ENCODE measurements at places on chromosomes 3 and 15.

- no peak for DNase-seq
Observed at GRCh38 chr3:156741935-156742334, 67.5 kb downstream of the TIPARP start.

GRCh38 chr15:27324886-27325615 is 354.1 kb downstream of the GABRG3 start:
- no peak for DNase-seq

DNA sequence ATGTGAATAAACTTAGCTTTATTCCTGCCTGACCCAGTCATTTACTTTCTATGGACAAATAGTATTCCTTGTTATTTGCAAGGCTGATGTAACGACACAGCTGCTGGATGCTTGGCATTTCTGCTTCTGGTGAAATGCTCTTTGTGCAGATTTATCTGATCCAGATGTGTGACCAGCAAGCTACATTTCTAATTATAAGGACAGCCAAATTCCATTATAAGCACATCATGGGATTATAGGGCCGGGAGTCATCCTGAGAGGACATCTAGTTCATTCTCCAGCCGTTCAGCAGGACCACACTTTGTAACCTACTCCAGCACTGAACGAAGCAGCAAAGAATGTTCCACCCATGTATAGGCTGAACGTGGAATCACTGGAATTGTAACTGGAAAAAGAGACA is 42.9 kb downstream of the FNDC3B start:
- no peak for DNase-seq

DNA sequence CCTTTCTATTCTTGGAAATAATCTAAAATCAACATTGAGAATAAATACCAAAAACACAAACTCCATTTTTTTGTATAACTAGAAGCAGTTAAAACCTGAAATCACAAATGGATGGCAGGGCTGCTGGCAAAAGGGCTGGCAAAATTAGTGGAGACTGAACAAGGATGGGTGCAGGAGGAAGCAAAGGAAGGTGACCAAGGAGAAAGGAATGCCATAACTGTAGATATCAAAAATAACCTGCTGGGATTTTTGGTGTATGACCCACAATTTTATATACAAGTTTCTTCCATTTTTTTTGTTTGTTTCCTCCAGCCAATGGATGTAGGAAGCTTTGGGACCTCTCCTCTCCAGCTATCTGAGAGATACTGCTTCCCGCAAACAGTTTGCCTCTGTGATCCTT is 12.7 kb downstream of the CFAP44 start:
- DNase-seq: no peak

GRCh38 chr15:100338971-100339444 is 2.8 kb downstream of the ADAMTS17 start:
- peak; percentile 60 for DNase-seq

GRCh38 chr3:8164145-8164544 is 337.5 kb upstream of the LMCD1 start:
- no peak for DNase-seq

DNA sequence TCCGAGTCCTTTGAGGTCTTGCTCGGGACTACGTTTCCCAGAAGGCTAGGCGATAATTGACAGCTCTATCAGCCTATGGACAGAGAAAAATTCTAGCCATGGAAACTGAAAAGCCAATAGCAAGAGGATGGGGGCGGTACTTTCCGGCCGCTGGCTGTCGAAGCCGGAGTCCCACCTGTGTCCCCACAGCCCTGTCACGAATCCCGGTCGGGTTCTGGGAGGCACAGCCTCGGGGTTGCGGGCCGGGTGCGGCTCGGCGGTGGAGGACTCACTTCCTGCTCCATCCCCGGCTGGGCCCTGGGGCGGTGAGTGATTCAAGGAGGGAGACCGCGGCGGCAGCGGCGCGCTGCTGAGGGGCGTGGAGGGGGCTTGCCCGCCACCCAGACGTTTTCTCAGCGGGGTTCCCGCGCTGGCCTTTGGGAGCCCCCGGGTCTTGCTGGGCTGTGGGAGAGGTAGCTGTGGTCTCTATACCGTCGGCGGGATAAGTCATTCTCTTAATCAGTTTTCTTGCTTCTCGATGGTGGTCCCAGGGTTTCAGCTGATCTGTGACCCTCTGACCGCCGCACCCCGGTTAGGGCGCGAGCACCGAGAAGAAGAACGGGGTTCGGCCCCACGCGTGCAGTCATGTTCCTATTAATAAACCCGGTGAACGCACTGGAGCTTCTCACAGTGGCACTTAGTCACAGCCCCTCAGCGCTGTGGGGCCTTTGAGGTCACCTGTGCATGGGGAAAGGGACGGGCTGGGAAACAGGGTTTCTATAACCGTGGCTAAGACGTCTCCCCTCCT is at the start of gene ZNF774:
TSS of gene ZNF774 (plus strand) at position 178 of the 787 bp plus-strand sequence. CDS start 2,377 bp downstream, outside the sequence.
- DNase-seq: peak; percentile 97

GRCh38 chr15:61248790-61249189 is 19.7 kb upstream of the RORA start:
- DNase-seq: no peak

DNA sequence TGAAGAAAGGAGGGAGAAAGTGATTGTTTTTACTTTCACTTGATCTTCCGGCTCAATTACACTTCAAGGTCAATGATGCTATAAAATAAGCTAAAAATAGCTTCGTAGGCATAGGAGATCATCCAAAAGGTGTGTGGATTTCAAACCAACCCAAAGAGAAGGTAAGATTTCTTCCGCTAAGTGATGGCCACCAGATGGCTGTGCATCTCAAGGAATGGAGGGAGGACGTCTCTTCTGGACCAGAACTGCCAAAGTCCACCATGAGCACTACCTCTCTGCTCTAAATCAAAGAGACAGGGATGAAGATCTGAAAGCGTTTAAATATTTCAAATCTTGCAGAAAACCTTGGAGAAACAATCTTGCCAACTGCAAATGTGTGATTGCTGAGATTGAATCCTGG is 199.1 kb upstream of the ZPLD1 start:
- no peak for DNase-seq

- peak; percentile 92 for DNase-seq
Observed at GRCh38 chr3:9932843-9933560, 632 bp upstream of the CRELD1 start.

GRCh38 chr3:159721324-159721723 is 267.3 kb upstream of the IL12A start:
- DNase-seq: no peak

DNA sequence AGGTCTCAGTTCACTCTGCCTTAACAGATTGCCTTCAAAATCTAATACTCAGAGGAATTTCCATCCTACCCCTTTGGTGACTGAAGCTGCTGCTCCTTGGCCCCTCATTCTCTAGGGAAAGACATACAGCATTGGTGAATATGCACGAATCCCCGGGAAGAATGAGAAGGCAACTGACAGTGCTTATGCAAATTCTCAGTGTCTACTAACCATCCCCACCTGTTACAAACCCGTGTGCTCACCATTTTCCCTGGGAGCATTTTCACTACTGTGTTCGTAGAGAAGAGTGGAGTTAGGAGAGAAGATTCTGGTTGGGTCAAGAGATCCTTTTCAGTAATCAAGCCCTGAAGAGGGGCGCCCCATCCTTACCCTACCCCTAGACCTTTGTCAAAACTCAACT is 37.7 kb downstream of the SYNM start:
- no peak for DNase-seq

- DNase-seq: peak; percentile 62
Observed at GRCh38 chr3:114144909-114145688, 33.8 kb downstream of the DRD3 start.

DNA sequence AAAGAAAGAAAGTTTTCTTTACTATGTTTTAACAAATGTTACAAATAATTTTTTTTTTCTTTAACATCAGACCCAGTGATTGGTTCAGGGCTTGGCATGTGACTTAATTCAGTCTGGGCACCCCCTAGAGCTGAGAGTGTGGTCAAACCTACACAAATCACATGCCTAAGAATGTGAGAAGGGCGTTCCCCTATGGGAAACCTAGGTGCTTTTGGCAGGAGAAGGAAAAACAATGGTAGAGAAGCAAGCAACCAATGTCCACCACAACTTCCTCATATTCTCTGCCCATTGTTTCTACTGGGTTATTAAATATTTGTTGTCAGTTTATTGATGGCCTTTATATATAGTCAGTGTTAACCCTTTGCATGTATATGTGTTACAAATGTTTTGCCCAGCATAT is 21.4 kb upstream of the PIAS1 start:
- no peak for DNase-seq

DNA sequence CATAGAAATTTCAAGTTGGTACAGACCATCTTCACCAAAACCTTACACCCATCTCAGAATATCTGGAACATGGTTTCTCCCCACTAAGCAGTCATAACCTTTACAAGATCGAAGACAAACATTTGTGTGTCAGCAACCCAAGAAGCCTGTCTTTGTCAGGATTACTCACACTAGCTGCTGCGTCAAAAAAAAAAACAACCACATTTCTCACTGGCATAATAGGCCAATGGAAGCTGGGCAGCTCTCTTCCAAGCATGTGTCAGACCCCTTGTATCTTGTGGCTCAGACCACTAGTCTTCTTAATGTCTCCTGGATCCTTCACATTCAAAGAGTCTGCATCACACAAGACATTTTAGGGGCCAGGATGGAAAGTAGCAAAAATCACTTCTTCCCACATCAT is 266.9 kb upstream of the IGF1R start:
- DNase-seq: no peak

GRCh38 chr3:187941848-187942194 is 196.6 kb upstream of the BCL6 start:
- DNase-seq: no peak

- DNase-seq: no peak
Observed at GRCh38 chr3:117404730-117405129, 695.2 kb downstream of the TUSC7 start.

DNA sequence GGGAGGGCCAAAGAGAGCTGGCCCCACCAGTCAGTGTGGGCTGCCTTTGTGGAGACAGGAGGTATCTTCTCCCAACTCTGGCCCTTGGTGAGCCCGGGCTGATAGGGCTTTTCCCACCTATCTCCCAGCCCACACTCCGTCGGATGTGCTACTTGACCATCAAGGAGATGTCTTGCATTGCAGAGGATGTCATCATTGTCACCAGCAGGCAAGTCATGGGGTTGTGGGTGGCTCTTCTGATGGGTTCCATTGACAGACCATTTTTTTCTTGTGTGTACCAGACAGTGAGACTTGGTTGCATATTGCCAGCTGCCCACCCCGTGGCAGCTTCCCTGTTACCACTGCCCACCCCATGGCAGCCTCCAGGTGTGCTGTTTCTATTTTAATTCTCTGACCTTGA is 3.3 kb downstream of the COPG1 start:
- DNase-seq: no peak

GRCh38 chr15:46543626-46544025 is 908.8 kb downstream of the SQOR start:
- DNase-seq: no peak

- peak; percentile 82 for DNase-seq
Observed at GRCh38 chr3:111071257-111072030, at the start of gene NECTIN3. Gene NECTIN3, plus strand, starts transcription at chr3:111071816. Its CDS starts 202 bp downstream, at chr3:111072018.

DNA sequence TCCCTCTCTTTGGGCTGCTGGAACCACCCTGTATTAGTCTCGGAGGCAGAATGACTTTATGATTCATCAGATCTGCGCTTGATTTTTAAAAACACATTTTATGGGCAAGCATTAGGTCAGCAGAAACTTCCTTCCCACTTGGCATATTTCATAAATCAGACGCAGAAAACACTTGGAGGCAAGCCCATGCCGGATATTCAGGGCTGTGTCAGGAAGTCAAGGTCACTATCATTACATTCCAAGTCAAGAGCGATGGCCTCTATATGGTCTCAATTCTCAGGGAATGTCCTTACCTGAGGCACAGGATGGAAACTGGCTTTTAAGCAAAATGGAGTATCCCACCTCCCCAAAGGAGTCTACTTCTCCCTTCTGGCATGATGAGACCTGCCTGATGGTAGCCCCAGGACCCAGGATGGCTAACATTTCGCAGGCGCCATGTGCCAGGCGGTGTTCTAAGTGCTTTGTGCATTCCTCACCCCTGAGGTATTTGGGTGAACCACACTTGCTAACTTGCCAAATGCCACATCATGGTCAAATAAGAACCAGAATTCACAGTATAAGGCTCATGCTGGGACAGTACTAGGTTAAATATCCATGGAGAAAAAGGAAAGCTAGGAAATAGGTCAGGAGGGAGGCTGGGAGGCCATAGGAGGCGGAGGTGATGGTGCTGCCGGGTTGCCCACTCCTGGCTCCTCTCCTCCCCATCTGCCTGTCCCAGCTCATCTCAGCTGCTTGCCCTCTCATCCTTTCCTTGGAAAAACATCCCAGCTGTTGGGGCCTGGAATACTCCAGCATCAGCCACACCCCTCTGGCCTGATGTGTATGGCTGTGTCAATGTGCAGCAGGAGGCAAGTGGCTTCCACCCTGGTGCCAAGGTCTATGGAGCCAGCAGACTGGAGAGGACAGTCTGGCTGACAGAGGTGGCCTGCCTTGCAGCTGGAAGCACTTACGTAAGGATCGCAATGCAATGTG is 18.8 kb downstream of the BCL2L10 start:
- no peak for DNase-seq

DNA sequence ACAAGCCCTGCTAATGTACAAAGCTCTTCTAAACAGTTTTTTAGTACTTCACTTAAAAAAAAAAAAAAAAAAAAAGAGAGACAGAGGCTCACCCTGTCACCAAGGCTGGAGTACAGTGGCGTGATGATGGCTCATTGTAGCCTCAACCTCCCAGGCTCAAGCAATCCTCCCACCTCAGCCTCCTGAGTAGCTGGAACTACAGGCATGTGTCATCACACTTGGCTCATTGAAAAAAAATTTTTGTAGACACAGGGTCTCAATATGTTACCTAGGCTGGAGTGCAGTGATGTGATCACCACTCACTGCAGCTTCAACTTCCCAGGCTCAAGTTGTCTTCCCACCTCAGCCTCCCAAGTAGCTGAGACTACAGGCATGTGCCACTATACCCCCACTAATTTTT is 47.6 kb upstream of the HEG1 start:
- DNase-seq: no peak

Measured in activated CD4-positive, alpha-beta T cell treated with anti-CD3 and anti-CD28 coated beads, Interleukin-2, amount 50 U/mL, for 16 hours (primary cell).